Neural crest cell (in vitro differentiated cells): ENCODE measurements at places on chromosomes 7 and 10.

- peak; percentile 12 for DNase-seq
- no peaks in the 10 kb centered on the region for H3K36me3 ChIP-seq
- no peak within 1 kb of the TSS for H3K27ac ChIP-seq
- H3K4me3 ChIP-seq, result peak within 1 kb of the TSS; percentile 91
- peaks cover 48% of the 10 kb centered on the region for H3K27me3 ChIP-seq
Measured at GRCh38 chr10:47299611-47300428, at the start of gene GDF10. TSS of gene GDF10 (plus strand) at chr10:47300197. CDS start at chr10:47300652, 455 bp downstream.

GRCh38 chr7:1087465-1087814 lies 473 bp upstream of the GPER1 start:
- no peak overlapping the region for H3K27ac ChIP-seq
- H3K27me3 ChIP-seq, result peaks cover 10% of the 10 kb centered on the region
- peaks cover 42% of the 10 kb centered on the region for H3K4me1 ChIP-seq
- peak overlapping the region; percentile 13 for H3K4me3 ChIP-seq

DNA sequence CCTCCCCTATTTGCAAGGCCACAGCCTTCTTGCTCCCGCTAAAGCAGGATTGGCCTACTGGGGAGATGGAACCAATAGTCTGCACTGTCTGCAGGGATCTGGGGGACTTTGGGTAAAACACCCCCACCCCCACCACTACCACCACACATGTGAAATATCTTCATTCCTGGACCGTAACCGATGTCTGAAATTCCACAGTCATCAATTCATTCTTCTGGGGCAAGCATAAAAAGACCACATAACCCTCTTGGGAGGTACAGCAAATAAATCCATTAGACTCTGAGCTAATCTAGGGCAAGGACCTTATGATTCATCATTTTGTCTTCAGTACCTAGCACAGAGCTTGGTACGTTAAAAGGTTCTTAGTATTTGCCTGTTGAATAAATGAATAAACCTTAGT lies 307.8 kb downstream of the GPAM start:
- H3K36me3 ChIP-seq, result no peaks in the 10 kb centered on the region
- no peak for DNase-seq
- H3K4me3 ChIP-seq, result no peak overlapping the region
- H3K27ac ChIP-seq, result no peak overlapping the region
- H3K27me3 ChIP-seq, result peaks cover 18% of the 10 kb centered on the region
- no peaks in the 10 kb centered on the region for H3K4me1 ChIP-seq

DNA sequence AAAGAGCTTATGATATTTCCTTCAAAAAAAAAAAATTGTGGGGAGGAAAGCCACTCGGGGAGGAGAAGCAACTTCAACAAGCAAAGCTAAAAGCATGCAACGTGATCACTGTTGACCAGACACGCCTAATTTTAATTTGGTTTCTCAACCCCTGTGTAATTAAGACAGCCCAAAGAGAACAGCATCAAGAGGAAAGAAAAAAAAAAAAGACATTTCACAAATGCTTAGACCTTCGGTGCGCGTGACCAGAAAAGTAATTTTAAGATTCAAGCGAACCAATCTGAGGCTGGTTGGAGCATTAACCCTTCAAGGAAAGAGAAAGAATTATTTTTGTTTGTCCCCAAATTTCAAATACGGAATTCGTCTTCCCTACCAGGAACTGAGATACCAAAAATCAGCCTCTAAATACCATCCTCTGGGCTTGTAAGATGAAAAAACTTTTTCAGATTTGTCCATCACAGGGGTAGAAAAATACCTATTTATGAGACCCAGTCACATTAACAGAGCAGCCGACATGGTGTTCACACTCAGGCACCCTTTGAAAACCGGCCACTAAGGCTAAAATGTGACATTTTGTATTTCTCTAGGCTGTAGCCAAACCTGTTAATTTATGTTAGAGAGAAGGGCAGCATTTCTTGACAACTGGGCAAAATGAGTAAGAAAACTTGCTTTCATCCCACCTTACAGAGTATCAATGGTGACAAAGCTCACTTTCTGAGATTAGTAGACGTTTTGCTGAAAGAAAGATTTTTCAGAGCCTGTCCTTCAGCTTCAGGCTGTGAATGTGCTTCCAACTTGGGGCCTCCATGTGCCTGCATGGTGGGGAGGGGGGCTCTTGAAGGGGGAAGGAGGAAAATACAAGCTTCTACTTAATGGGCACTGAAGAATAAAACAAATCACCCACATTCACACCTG lies 179.9 kb upstream of the KLF14 start:
- H3K27ac ChIP-seq, result no peak overlapping the region
- H3K36me3 ChIP-seq, result no peaks in the 10 kb centered on the region
- peaks cover 14% of the 10 kb centered on the region for H3K27me3 ChIP-seq
- peaks cover 41% of the 10 kb centered on the region for H3K4me1 ChIP-seq
- H3K4me3 ChIP-seq, result peak overlapping the region; percentile 70

DNA sequence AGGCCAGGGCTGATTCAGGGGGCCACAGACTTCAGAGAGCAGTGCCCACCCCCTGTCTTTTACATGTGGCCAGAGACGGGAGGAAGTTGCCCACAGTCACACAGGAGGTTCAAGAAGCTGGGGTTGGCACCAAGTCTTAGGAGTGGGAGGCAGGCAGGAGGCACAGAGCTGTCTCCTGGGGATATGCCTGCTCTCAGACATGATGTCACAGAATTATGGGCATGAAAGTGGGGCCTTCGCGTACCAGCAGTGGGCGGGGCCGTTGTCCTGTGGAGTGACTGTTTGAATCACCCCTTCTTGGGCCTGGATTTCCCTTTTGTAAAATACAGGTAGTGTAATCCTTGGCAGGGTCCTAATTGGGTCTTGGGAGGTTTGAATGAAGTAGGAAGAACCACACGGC lies 81.2 kb upstream of the PPIF start:
- H3K27ac ChIP-seq, result no peak overlapping the region
- H3K27me3 ChIP-seq, result no peaks in the 10 kb centered on the region
- no peak overlapping the region for H3K4me3 ChIP-seq
- no peaks in the 10 kb centered on the region for H3K36me3 ChIP-seq
- DNase-seq, result no peak

- no peak for DNase-seq
- no peaks in the 10 kb centered on the region for H3K27me3 ChIP-seq
- no peaks in the 10 kb centered on the region for H3K4me1 ChIP-seq
- H3K4me3 ChIP-seq, result no peak overlapping the region
- no peak overlapping the region for H3K27ac ChIP-seq
Measured at GRCh38 chr10:75245354-75246250, 9.8 kb upstream of the COMTD1 start.

GRCh38 chr10:48740988-48741387 lies 56.3 kb downstream of the WDFY4 start:
- no peak overlapping the region for H3K4me3 ChIP-seq
- H3K27me3 ChIP-seq, result peaks cover 7% of the 10 kb centered on the region
- H3K36me3 ChIP-seq, result no peaks in the 10 kb centered on the region
